ENCODE measurements at places on chromosomes 2 and 18.

GRCh38 chr18:41524674-41525470, 430.2 kb upstream of the PIK3C3 start:
- DNase-seq, result no peak

GRCh38 chr2:233839447-233839820, 14.9 kb downstream of the HJURP start:
- DNase-seq, result no peak

GRCh38 chr2:151827564-151828142, 568 bp downstream of the ARL5A start:
- DNase-seq, result no peak

DNA sequence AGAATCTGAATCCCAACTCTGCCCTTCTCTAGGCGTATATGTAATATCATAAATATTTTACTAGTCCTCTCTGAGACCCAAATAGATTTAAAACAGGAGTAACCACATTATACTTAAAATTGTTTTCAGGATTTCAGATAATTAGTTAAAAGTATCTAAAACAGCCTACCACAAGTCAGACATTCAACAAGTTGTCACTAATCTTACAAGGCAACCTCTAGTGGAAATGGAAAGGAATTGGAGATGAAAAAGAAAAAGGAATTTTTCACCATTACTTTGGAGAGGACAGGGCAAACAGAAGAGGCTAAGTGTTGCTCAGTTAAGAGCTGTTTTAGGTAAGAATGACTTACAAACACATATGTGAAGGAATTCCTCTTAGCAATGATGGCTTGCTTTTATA, 11.4 kb downstream of the CUL3 start:
- DNase-seq, result no peak

GRCh38 chr2:65299246-65299645, 71.6 kb downstream of the ACTR2 start:
- no peak for DNase-seq

DNA sequence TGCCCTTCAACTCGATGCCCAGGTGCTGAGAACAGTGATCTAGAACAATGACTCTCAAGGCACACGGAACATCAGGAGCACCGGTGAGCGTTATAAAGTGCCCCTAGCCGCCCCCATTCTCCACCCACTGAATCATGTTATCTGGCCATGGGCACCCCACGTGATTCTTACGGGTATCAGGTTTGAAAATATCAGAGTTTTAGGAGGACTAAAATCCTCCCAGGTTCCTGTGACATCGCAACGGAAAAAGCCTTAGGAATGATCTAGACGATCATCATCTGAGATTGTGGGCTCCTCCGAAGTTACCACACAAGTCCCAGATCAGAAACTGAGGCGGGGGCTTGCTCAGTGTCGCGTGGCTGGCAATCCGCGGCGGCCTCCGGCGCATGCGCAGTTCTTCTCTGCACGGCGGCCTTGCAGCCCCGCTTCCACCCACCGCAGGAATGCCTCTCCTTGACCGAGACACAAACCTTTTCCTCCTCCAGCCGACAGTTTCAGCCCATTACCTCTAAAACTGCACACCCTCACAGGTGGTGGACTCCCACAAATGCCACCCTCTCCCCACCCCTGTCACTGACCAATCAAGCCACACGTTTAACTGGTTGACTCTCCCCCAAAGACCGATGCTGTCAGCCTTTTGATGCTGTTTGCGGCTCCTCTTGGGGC, 5.8 kb upstream of the MRPL33 start:
- peak; percentile 57 for DNase-seq

DNA sequence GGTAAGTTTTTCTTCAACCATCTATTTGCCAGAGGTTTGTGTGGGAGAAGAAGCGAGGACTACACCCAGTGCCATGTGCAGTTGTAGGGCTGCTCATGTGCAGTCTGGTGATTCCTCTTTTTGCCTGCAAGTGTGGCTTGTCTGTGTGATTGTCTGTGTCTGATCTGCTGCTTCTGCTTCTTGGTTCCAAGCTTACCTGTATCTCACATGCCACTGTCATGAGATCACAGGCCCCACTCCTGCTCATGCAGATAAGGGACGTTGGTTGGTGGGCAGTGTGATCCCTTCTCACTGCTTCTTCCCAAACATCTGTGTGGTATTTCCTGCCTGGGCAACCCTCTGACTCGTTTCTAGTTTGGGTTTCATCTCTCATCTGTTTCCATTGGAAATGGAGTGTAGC, 27.1 kb downstream of the RRM2 start:
- DNase-seq, result no peak

DNA sequence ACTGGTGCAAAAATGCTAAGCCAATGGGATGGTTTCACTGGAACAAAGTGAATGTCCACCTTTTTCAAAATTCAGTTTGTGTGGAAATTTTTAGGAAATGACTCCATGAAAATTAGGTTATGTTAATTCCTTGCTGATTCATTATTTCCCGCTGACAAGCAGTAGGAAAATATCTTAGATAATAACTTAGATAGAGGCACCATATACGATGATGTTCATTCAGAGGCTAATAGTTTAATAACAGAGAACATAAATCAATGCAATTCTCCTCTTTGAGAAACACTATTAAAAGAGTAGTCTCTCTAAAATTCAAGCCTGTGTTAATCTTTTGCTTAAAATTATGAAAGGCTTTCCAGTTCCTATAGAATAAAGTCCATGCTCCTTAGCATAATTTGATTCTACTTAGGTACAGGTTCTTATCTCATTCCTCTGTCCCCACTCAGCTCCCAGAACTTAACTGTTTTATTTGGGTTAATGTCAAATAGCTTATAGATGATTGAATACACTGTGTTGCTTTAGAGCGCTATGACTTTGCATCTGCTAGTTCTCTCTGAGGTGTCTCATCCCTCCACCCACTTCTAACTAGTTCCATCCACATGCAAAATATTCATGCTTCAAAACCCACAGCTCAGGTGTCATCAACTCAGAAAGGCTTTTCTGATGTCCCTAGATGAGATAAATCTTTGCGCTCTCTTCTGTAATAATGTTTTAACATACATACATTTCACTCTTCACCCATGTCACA, 503.6 kb downstream of the ERBB4 start:
- DNase-seq, result no peak

DNA sequence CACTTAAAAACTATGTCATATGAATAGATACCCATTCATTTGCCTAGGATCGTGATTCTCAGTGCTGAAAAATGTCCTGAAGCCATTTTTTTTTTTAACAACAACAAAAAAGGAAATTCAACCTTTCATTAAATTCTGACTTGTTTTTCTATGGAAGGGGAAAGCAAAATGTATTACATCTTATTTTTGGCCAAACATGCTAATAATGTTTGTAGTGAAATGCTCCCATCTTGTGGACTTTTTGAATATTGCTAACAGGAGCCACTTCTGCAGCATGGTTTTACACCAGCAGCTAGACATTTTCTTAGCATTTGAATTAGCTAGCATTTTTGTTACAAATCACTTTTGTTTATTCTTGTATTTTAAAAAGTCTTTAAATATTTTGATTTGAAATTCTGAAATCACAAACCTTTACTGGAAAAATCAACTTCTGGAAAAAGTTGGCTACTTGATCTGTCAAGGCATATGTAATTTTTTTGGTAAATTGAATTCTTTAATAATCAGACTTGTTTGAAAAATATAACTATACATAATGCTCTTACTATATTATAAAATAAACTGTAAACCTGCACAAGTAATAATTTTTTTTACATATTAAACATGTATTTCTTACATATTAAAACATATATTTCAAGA, 75.8 kb downstream of the KIDINS220 start:
- DNase-seq, result no peak

DNA sequence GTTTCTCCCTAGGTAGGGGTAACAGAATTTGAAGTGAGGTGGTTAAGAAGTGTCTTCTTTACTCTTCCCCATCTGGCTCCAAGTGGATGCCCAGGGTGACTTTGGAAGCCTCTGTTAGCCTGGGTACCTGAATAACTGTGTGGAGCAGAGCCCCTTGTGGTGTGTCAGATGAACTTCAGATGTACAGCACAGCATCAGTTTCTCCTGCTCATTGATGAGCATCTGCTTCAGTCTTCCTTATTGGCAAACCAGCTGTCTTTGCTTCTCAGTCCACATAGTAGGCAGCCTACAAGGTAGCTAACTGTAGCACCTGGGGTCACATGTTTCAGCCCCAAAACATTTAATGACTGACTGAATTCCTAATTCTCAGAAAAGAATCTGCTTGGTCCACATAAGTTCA, 56.2 kb upstream of the ATP8B1 start:
- DNase-seq, result no peak

- no peak for DNase-seq
These were observed 213.3 kb upstream of the MMADHC start for GRCh38 chr2:149800624-149801542.

DNA sequence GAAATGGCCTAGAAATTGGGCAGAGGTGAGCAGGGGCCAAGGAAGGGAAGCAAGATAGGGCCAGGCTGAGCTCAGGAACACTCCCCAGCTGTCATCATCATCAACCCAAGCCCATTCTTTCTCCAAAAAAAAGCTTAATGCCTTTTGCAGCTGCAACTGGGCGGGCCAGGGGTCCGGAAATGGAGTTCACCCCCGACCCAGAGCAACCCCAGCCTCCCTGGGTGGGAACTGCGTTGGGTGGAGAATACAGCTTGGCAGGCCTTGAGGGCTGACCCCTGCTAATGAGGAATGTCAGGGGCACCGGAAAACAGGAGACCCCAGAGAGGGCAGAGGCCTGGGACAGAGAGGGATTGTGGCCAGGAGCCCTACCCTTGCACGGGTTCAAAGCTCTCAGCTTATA, 64.8 kb downstream of the TNS1 start:
- DNase-seq, result no peak

GRCh38 chr2:226797289-226797988, 2.2 kb downstream of the IRS1 start:
- DNase-seq, result no peak

DNA sequence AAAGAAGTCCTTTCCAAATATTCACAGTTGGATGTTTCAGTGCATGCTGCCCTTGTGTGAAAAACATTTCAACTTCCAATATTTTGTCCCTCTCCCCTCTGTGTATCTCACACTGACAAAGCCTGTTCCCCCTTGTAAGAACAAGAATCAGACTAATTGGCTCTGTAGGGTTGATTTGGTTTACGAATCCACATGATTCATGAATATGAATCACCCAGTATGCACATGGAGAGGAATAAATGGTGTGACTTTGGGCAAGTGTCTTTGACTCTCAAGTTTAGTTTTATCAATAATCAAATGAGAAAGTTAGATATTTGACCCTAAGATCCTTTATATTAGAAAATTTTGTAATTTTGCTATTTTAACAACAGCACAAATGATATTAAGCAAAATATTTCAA, 9.3 kb upstream of the CDH20 start:
- no peak for DNase-seq

- no peak for DNase-seq
These were observed 74.1 kb downstream of the CTIF start for GRCh38 chr18:48612917-48613316.

DNA sequence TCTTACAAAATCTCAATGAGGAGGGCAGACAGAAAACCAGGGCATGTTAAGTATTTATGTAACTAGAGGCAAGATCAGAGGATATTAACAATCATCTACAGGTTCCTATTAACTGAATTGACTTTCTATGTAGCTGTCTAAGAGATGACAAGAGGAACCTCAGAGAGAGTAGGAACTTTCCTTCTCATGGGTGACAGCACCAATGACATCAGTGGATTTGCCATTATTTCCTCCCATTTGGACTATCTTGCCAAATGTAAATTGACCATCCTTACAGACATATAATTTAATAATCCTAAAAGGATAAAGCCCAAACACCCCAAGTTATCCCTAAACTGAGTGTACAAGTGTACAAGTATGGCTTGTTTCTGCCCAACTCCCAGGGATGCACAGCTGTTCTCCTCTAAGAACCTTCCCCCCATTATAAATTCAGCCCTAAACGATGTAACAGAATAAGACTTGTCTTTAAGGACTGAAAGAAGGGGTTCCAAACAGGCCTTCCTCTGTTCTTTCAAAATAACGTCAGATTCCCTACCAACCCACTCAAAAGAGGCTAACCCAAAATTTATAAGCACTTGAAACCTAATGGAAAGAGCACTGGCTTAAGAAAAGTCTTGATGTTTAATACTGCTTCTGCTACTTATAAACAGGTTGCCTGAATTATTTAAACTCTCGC, 73.4 kb upstream of the CHAC2 start:
- DNase-seq, result no peak

DNA sequence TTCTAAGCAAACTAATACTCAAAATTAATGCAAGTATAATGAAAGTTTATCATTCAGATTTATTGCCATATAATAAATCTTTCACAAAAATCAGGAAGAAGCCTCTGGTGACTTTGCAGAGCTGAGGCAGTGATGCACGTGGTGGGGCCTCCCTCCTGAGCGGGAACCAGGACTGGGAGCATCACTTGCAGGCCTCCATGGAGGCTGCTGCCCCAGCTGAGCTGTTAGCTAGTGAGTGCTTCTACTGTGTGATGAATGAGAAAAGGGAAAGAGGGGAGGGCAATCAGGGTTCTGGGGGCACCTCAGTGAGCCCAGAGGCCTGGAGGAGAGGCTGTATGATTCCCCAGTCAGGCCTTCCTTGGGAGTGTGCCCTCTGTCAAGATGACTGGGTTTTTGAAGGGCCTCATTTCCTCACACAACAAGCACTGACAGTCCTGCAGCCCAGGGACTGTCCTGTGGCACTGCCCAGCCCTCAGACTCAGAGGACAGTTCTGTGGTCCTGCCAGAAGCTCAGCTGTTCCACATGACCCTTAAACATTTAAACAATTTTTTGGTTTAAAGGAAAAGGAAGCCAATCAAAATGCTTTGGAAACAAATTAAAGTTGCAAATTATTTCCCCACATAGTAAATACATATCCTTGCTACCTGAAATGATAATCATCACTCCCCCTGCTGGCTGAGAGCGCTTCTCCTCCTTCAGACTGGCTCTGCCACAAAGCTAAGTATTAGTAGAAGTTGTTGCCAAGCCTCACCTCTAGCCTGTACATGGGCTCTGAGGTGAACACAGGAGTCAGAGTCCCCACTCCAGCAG, 90.9 kb upstream of the SMAD7 start:
- peak; percentile 59 for DNase-seq

- no peak for DNase-seq
These were observed 24.8 kb downstream of the GALM start for GRCh38 chr2:38690499-38691420.

DNA sequence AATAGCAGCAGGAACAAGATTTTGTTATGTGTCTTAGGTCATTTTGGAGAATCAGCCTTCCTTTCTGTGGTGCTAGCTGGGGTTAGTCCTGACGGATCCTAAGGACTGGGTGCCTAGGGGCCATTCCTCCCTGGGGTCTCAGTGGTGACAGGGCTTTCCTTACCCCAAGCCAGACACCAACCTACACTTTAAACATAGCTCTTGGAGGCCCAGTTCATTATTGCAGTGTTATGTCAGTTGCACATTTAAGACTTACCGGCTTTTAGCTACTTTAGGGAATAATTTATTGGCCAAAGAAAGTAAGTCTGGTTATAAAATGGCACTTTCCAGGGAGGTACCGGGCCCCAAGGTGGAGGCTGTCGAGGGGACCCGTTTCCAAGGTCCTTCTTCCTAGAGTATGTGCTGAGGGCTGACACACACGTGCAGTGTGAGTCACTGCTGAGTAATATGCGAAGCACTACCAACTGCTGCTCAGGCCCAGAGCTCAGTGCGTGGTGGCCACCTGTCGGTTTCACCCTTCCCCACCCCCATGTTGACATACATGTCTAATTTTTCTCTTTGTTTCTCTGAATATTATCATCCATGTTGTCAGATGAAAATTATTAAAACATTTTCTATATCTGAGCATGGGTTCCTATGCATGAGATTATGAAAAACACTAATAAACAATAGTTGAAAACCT, 37.0 kb upstream of the GRHL1 start:
- peak; percentile 11 for DNase-seq

- DNase-seq, result no peak
These were observed 88.0 kb downstream of the TEX51 start for GRCh38 chr2:126986631-126987187.
